ENCODE measurements at places on chromosomes 13 and 19. TPM values are rescaled to one million over a fixed set of nuclear protein-coding genes. Genes with fewer than 3 reads are reported as not detected.

- DNase-seq = no peak
These were observed 7.0 kb upstream of the DLEU7 start for GRCh38 chr13:50850445-50850844.

DNA sequence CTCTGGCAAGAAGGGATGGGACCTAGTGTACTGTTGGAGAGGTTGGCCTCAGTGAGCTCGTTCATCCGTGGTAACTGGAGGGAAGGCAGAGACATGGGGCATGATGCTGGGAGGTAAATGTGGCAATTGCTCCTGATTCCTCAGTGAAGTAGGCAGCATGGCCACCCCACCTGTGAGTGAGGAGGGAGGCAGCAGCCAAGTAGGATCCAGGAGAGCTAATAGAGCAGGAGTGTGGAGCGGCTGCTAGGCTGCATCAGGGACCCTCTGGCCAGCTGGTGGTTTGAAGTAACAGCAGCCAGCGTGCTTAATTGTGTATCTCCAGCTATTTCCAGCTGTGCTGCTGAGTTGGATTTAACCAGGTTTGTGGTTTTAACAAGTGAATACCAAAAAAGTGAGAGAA lies 24.7 kb downstream of the TM9SF2 start:
- DNase-seq = no peak

DNA sequence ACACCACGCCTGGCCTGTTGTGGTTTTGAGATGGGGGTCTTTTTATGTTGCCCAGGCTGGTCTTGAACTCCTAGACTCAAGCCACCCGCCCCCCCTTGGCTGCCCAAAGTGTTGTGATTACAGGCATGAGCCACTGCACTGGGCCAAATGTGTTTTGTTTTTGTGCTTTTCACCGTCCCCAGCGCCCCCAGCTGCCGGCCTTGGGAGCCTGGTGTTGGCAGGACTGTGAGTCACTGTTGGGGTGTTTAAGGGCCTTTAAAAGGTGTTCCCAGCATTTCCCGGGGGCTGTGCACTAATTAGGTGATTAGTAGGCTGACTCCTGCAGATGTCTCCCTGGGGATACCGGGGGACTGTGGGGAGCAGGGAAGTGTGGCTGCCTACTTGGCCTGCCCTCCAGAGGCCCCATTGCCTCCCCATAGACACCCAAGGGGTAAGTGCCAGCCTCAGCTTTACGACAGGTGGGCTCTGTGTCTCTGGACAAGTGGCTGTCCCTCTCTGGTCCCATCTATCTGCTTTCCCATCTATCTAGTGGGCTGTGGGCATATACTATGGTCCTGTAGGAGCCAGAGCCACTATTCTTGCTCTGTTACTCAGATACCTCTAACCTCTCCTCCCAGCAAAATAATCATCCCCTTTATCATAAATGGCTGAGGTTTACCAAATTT lies 11.8 kb upstream of the TLE5 start:
- peak; percentile 46 for DNase-seq

TLE2 gene
- 5.2 TPM for polyA plus RNA-seq

DNA sequence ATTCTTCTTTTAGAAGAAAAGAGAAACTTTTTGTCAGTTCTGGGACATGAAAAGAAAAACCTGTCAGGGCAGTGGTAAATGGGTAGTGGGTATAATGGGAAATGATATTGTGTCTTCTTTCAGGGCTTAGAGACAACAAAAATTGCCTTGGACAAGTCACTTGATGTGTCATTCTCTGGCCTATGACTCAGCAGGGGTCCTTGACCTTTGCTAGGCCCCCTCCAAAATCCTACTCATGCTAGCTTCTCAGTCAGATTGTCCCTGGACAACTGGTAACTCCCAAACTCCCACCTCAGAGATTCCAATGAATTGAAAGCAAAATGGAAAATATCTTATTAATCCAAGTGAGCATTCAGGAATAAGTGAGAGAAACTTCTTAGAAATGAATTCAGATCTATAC lies 258.8 kb upstream of the SPRY2 start:
- DNase-seq = no peak

CYP2A7 gene
- not detected for polyA plus RNA-seq

- peak; percentile 86 for DNase-seq
These were observed 1.6 kb upstream of the RGL3 start for GRCh38 chr19:11420429-11421370.

- no peak for DNase-seq
These were observed 120.0 kb downstream of the UQCRFS1 start for GRCh38 chr19:29092712-29093552.

OVOL3 gene
- polyA plus RNA-seq = not detected

DNA sequence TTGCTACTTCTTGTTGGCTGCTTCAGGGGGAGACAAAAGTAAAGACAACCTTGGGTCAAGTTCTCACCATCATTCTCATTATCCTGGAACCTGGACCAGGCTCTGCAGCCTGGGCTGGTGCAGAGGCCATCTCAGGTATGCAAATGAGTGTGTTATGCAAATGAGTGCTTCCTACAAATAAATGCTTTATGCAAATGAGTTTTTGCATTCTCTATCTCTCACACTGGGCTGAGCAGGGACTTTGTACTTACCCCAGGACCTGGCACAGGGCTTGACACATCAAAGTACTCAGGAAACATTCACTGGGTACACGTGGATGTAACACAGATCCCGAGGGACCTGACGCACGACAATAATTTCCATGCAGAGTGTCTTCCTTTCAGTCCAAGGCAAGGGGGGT lies 103.0 kb downstream of the DNAJC15 start:
- DNase-seq = no peak

DNA sequence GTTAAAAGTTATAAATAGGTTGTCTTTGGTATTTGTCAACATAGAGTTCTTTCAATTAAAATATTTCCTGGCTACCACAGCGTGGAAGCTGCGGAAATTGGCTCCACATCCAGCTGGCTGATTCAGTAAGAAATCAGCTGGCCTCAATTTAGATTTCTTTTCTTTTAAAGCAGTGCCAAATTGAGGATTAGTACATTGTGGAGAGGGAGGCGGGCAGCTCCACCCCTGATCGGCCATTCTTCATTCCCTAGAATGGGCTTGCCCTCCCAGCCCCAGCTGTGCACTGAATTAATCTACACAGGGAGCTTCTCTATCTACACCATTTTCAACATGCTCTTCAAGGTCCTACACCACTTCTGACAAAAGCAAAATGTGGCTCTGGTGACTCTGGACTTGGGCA lies 624.8 kb downstream of the DACH1 start:
- DNase-seq = no peak

- DNase-seq = no peak
These were observed 17.2 kb downstream of the ACTN4 start for GRCh38 chr19:38664503-38665211.

TBXA2R gene
- 0.47 TPM for polyA plus RNA-seq

DNA sequence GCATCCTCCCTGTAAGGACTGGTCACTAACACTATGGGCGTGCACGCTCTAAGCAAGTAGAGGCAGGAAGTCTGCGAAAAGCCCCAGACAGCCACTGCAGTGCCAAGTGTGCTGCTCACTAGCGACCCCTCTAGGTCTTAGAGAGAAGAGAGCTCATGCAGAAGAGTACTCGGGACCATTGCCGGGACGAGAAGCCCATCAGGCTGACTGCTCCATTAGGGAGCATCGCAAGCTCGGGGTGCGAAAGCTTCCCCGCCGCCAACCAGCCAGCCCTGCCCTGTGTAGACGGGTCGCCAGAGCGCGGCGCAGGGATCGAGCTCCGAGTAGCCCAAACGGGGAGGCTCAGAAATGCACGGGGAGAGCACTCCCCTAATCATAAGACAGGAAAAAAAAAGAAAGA lies 16.6 kb downstream of the POU4F1 start:
- peak; percentile 96 for DNase-seq

All from GM23338 (cell line).